ENCODE measurements at places on chromosomes 4 and X.
A peak's percentile ranks its signal among the peaks of the same experiment; 100 is the strongest.

GRCh38 chr4:41989994-41990364, 351 bp upstream of the SLC30A9 start:
- DNase-seq: no peak

DNA sequence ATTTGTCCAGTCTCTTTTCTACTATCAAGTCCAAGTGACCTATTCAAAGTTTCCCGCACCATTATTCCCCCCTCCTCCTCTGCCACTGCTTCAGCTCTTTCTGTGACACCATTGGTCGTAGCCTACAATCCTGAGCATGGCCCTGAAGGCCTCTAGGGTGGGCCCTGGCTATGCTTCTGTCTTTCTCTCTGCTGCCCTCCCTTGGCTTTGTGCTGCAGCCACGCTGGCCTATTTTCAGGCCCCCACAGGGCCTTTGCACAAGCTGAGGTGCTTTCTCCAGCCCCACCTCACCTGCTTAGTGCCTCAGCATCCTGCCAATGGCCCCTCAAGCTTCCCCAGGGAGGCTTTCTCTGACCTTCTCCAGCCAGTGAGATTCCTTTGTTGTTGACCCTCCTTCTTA, 156.5 kb downstream of the NHS start:
- DNase-seq: no peak

DNA sequence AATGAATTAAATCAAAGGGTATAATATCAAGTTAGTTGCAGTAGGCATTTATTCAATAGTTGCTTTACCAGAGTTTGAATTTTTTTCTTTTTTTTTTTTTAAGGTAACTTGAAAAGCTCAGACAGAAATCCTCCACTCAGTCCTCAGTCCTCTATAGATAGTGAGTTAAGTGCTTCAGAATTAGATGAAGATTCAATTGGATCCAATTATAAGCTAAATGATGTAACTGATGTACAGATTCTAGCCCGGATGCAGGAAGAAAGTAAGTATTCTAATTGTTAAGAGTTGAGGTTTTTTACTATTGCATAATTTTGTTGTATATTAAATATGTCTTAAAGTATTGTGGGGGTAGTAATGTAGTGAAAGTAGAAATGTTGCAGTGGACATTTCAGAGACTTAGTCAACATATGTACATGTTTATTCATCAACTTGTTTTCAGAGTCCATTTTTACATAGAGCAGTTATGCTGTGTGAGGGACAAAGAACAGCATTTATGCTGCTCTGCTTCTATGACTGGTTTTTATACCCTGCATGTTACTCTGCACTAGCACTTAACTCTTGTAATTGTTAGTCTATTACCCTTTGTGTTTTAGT, 38.4 kb downstream of the SLAIN2 start:
- DNase-seq: no peak

- DNase-seq: no peak
Measured at GRCh38 chr4:112513971-112514646, 1.9 kb downstream of the NEUROG2 start.

- DNase-seq: no peak
Measured at GRCh38 chr4:152565333-152565732, 29.4 kb upstream of the FBXW7 start.

DNA sequence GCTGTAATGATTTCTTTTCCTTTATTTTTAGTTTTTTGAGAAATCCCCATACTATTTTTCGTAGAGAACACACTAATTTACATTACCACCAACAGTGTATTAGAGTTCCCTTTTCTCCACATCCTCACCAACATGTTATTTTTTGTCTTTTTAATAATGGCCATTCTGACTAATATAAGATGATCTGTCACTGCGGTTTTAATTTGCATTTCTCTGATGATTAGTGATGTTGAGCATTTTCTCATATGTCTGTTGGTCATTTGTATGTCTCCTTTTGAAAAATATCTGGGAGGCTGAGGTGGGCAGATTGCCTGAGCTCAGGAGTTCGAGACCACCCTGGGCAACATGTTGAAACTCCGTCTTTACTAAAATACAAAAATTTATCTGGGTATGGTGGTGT, 30.2 kb downstream of the SPINK2 start:
- no peak for DNase-seq

GRCh38 chrX:133897593-133898163, 87.7 kb downstream of the GPC3 start:
- no peak for DNase-seq

- DNase-seq: no peak
Measured at GRCh38 chr4:16125571-16126445, 42.0 kb upstream of the PROM1 start.

GRCh38 chrX:80022363-80023031, 7.9 kb downstream of the TBX22 start:
- no peak for DNase-seq

GRCh38 chrX:33434256-33435092, 223.1 kb upstream of the DMD start:
- DNase-seq: peak; percentile 3

GRCh38 chrX:76127341-76127740, 45.5 kb upstream of the PBDC1 start:
- DNase-seq: no peak

Data from astrocyte (in vitro differentiated cells and primary cell).